Dermis microvascular lymphatic vessel endothelial cell (primary cell): ENCODE measurements at places on chromosomes 7 and 10.

DNA sequence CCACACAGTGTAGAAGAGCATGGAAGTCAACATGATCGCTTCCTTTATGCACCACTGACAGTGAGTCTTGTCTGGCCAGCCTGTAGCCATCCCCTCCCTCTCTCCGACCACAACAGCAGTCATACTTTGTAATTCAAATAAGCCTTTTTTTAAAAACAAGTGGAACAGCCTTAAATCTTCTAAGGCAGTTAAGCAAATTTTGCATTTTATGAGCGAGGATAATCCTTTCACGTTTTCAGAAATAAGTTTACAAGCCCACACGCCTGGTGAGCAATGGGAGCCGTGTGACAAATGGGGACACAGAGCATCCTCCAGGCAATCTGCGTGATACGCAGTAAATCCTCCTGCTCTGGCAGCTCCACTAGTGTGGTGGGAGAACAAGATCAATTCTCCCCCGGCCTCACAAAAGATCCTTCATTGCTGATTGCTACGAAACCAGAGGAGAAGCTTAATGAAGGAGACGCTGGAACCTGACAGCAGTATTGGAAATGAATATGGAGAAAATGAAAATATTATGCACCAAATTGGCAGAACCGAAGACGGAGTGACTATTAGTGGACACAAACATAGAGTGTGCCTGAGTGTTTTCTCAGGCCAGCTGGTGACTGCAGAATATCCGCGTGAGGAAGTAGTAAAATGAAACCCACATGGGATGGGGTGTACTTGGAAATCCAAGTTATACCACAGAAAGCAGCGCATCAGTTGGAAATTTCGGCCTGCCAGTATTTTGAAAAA is 104.2 kb upstream of the CDCA7L start:
- DNase-seq: no peak

- DNase-seq: peak; percentile 81
Measured at GRCh38 chr7:22700559-22701002, 26.4 kb upstream of the IL6 start.

- DNase-seq: no peak
Measured at GRCh38 chr10:120861178-120861855, 10.2 kb downstream of the WDR11 start.

GRCh38 chr7:18849130-18849529 is 268.3 kb downstream of the TWIST1 start:
- no peak for DNase-seq

GRCh38 chr10:62589689-62590088 is 214.8 kb upstream of the ADO start:
- no peak for DNase-seq

DNA sequence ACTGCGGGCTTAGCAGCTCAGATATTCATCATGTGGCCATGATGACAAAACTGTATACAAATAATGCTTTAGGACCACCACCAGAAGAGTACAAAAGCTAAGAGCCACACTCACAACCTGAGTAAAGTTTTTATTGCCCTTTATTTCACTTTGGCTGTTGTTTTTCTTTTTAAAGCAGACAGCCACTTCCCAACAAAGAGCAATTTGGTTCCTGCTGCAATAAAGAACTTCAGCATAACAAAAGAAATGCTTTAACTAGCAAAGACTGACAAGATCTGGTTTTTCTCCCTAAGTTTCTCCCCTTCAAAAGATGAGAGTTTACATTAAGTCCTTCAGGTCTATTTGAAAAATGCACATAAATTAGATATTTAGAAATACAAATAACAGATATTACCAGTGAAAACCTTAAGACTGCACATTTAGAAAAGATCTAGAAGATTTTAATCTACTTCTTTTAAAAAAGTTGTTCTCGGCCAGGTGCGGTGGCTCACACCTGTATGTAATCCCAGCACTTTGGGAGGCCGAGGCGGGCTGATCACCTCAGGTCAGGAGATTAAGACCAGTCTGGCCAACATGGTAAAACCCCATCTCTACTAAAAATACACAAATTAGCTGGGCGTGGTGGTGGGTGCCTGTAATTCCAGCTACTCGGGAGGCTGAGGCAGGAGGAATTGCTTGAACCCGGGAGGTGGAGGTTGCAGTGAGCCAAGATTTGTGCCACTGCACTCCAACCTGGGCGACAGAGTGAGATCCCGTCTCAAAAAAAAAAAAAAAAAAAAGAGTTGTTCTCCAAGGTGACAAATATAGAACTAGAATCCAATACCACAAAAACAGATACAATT is 59.4 kb downstream of the WAPL start:
- DNase-seq: no peak

DNA sequence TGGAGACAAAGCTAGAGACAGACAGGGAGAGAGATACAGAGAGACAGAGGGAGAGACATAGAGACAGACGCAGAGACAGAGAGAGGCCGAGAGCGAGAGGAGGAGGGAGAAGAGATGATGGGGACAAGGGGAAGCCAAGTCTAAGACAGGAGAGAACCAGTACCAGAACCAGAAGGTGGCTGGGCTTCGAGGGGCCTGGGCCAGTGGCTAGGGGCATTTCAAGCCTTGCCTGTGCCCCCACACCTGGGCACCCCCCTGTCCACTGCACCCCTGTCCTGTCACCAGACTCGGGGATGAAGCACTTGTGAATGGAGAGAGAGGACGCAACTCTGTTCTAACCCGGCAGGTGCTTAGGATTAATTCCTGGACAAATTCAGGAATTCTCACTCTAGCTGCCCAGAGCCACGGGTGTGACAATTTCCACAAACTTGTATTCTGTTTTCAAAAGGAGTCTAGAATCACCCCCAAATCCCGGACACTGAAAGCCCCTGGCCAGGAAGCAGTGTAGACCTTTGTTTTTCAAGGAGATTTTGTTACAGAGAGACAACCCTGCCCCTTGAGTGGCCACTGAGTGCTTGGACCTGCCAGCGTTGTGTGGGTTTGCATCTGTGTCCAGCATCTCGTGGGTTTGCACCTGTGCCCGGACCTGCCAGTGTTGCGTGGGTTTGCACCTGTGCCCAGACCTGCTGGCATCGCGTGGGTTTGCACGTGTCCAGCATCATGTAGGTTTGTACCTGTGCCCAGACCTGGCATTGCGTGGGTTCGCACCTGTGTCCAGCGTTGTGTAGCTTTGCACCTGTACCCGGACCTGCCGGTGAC is 157.3 kb downstream of the WDR37 start:
- no peak for DNase-seq

GRCh38 chr7:20737840-20738448 is 48.7 kb downstream of the SP8 start:
- DNase-seq: no peak

GRCh38 chr10:112202561-112203241 is 19.1 kb upstream of the GPAM start:
- no peak for DNase-seq

DNA sequence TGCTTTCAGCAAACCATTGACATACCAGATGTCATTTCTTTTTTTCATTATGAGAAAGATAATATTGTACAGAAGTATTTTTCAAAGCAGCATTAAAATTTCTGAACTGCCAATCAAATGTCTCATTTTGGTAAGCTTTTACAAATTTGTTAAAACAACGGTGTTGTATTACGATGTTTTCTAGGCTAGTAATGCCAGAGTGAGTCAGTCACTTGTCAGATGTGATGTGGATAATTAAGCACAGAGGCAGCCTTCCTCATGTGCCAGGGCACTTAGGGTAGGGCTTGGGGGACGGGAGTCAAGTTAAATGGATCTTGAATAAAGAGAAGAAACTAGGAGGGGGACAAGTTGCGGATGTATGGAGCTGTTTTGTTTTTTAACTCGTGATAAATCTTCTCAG is 10.1 kb downstream of the PSTK start:
- no peak for DNase-seq

DNA sequence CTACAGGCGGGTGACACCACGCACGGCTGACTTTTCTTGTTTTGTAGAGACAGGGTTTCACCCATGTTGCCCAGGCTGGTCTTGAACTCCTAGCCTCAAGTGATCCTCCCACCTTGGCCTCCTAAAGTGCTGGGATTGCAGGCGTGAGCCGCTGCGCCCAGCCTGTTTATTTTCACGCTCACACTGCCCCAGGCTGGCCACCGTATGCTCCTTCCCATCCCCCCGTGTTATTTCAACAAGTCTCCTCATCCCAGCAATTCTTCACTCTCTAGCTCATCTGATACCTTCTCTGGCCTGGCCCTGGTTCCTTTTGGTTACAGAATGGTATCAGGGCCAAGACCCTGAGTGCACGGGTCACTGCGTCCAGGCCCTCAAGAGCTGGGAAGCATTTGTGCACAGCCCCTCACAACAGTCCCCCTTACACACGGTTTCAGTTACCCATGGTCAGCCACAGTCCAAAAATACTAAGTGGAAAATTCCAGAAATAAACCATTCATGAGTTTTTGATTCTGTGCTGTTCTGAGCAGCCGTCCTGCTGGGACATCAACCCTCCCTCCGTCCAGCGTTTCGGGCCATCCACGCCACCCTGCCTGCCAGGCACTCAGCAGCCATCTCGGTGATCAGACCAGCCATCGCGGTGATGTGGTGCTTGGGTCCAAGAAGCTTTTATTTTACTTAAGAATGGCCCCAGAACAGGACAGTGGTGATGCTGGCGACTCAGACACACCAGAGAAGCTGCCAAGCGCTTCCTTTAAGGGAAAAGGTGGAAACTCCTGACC is 8.9 kb downstream of the COX19 start:
- DNase-seq: no peak

GRCh38 chr10:110786172-110786571 is 85.6 kb upstream of the PDCD4 start:
- DNase-seq: no peak

- DNase-seq: no peak
Measured at GRCh38 chr10:68625316-68625921, 65.3 kb downstream of the TET1 start.

- DNase-seq: peak; percentile 64
Measured at GRCh38 chr10:7971949-7972348, 82.5 kb upstream of the GATA3 start.

DNA sequence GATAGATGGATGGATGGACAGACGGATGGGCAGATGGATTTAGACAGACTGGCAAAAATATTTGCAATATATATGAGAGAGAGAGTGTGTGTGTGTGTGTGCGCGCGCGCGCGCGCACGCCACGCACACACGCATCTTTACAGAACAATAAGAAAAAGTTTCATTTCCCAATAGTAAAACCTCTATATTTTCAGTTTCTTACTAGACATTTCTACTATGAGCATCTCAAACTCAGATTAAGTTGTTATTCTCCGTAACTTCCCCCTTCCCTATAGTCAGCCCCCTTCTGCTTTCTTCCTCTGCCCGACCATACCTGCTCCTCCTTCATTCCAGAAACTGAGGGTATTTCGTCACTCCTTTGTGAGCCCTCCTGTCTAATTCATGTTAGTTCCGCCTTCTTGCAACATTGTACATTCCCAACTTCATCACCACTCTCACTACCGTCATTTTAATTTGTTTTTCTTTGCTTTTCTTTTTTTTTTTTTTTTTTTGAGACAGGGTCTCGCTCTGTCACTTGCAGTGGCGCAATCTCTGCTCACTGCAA is 154.4 kb upstream of the SH2B2 start:
- no peak for DNase-seq

- DNase-seq: no peak
Measured at GRCh38 chr10:87544721-87545120, 40.0 kb downstream of the MINPP1 start.

DNA sequence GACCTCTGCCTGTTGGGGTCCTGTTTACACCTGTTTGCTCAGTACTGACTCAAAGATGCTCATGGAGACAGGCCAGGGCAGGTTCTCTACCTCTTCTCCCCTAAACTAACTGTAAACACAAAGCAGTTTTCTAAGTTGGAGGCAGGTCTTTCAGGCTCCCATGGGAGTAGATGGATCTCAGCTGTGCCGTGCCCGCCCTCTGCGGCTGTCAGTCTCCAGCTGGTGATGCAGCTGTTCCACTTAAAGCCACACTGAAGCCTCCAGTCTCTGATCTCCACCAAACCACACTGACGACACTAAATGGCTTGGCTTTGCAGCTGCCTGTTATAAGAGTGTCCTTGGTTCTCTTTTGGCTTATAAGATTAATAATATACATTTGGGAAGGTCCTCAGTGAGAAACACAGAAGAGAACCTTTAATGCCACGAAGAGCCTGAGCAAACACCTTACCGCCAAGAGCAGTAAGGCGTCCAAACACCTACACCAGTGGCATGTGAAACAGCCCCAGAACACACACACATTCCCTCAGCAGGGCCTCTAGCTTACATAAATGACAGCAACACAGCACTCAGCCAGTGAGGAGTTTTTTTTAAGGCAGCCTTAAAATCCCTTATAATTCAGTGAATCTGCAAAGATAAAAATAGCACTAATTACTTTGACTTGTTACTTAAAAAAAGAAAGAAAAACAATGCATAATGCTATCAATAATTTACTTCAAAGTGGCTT is 60.4 kb upstream of the KCNIP2 start:
- DNase-seq: no peak

- no peak for DNase-seq
Measured at GRCh38 chr10:124045801-124046355, 47.5 kb downstream of the CHST15 start.

GRCh38 chr10:71252220-71252619 is 39.9 kb downstream of the UNC5B start:
- no peak for DNase-seq

DNA sequence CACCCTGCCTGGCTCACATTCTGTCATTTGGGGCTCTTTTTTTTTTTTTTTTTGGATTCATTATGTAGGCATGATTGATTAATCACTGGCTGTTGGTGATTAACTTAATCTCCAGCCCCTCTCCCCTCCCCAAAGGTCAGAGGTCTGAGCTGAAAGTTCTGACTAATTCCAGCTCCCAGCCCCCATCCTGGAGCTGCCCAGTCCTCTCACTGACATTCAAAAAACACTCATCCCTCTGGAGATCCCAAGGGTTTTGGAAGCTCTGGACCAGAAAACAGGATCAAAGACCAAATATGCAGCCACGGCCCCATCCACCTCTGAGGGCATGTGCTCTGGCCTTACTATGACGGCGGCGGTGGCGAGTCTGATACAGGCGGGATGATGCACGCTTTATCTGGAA is 53.8 kb downstream of the RBM17 start:
- no peak for DNase-seq

DNA sequence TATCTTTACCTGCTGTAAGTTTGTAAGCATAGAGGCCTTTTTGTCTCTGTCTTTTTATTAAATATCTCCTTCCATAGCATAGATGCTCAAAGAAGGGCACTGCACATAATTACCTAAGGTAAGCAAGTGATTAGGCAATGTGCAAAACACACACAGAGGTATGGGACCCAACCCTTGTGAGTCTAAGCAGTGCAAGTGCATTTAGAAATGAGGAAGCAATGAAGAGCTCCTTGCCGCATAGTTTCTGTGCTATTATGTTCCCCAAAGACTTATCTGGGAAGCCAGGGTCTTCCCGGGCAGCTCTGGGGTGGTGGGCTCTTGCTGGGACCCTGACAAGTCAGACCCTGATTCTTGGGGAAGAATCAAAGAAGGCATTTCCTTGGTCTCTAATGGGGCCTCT is 13.5 kb upstream of the MGAM2 start:
- DNase-seq: no peak

- DNase-seq: no peak
Measured at GRCh38 chr7:157612009-157612663, 275.3 kb downstream of the DNAJB6 start.

GRCh38 chr7:123498601-123499000 is 35.8 kb downstream of the IQUB start:
- no peak for DNase-seq

GRCh38 chr10:27947540-27947939 is 51.3 kb downstream of the ODAD2 start:
- DNase-seq: no peak
